Stimulated activated CD4-positive, alpha-beta T cell treated with anti-CD3 and anti-CD28 coated beads, Interleukin-4, amount 100 ng/mL, for 48 hours (primary cell): ENCODE measurements at places on chromosomes 12 and 14.
A peak's percentile ranks its signal among the peaks of the same experiment; 100 is the strongest.

DNA sequence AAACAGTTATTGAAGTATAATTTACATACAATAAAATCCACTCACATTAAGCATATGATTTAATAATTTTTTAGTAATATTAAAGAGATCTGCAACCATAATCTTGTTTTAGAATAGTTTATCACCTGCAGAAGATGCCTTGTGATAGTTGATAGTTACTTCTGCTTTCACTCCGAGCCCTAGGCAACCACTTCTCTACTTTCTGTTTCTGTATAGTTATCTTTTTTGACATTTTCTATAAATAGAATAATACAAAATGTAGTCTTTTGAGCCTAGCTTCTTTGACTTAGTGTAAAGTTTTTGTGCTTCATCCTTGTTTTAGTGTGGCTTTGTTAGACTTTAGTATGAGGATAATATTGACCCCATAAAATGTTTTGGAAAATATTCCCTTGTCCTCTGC lies 111.0 kb downstream of the MNAT1 start:
- no peak for DNase-seq

DNA sequence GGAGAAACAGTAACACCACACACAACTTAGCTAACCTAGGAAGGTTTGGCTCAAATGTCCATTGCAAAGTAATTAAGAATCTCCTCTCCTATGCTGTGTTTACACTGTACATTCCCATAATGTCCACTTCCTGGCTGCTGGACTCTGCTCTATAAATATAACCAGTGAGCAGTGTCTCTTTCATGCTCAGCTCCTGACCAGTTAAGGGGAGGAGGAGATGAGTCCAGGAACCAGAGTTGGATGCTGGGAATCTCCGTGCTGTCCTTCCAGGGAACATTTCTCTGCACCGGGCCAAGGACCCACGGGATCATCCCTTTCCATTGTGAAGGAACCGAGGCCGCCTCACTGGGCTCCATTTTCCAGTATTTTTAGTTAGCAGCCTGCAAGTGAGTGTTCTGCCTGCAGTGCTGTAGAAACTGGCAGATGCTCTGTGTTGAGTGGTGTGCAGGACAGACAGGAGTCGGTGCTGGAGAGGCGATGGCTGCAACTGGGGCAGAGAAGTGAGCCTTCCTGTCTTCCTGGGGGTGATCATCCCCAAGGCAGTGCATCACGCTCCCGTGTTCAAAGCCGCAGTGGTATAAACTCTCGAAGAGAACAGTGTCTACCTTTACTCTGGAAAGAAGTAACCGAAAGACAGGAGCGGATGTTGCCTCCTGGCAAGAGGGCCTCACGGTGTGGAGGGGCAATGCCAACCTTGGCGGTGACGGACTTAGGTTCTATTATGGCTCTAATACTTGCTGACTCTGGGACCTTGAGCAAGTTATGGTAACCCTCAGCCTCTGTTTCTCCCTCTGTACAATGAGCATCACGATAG lies 195.5 kb downstream of the CACNA1C start:
- no peak for DNase-seq

GRCh38 chr14:56063131-56063530 lies 55.1 kb upstream of the PELI2 start:
- no peak for DNase-seq

DNA sequence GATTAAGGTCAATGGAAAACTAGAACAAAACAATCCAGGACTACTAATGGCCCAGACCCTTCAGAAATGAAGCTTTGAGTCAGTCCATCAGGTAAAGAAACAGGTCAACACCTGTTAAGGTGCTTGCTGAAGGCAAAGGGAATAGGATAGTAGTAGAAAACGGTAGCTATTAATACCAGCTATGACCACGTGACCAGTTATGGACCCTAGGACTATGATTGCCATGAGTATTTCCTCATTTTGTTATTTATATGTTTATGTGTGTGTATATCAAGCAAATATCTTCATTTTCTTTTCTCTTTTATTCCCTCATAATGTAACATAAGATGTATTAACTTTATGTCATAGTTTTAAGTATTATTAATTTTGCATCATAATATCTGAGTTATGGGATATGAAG lies 25.6 kb downstream of the FKBP11 start:
- DNase-seq, result no peak

GRCh38 chr12:57385586-57385985 lies 45.3 kb downstream of the R3HDM2 start:
- no peak for DNase-seq

GRCh38 chr12:6093764-6094163 lies 30.7 kb downstream of the VWF start:
- no peak for DNase-seq

- peak; percentile 26 for DNase-seq
These were observed 10.7 kb upstream of the FKBP4 start for GRCh38 chr12:2783936-2784600.

DNA sequence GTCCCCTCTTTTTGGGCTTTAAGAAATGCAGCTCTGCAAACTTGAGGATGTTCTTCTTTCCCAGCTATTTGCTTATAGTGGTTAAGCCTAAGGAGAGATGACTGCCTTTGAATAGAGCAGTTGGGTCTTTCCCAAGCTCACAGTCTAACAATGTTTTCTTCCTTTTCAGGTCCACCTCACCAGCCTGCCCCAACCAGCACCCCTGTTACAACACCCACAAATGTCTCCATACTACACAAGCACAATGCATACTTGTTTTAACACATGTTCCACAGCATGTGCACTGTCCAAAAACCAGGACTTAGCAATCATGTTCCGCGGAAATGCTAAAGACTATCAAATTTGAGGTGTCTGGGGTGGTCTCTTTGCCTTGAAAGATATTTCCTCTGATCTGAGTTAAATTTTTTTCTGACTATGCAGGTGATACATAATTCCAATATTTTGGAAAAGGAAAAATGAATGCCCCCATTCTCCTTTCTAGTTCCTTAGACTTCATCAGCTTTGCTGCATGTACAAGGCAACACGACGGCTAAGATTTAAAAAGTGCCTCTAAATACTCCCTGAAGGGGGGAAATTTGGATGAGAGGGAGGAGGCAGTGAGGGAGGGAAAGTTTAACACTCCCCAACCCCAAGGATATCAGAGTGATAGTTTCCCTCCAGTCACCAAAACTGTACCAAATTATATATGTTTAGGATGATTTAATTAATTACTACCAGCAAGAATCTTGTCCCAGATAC lies 6.6 kb upstream of the HOXC13 start:
- DNase-seq, result no peak

- DNase-seq, result no peak
These were observed 916.8 kb downstream of the GALC start for GRCh38 chr14:87076146-87076545.

DNA sequence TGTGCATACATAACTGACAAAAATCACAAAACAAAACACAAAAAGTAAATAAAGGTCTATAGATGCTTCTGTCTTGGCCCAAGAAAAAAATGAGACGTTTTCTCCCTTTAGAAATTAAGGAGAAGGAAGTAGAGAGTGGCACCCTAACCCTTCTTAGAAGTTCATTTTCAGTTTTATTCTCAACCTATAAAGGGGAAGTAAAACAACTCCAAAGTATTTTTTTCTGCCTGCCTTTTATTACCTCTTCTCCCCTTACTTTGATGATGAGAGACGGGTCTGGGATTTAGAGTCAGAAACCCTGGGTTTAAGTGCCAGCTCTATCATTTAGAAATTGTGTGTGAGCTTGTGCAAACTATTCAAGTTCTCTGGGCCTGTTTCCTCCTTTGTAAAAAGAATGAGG lies 2.8 kb downstream of the PRIM1 start:
- no peak for DNase-seq

GRCh38 chr14:22465201-22465840 lies 123.7 kb downstream of the DAD1 start:
- DNase-seq, result no peak

GRCh38 chr12:31321186-31321896 lies 4.6 kb downstream of the SINHCAF start:
- DNase-seq, result no peak

DNA sequence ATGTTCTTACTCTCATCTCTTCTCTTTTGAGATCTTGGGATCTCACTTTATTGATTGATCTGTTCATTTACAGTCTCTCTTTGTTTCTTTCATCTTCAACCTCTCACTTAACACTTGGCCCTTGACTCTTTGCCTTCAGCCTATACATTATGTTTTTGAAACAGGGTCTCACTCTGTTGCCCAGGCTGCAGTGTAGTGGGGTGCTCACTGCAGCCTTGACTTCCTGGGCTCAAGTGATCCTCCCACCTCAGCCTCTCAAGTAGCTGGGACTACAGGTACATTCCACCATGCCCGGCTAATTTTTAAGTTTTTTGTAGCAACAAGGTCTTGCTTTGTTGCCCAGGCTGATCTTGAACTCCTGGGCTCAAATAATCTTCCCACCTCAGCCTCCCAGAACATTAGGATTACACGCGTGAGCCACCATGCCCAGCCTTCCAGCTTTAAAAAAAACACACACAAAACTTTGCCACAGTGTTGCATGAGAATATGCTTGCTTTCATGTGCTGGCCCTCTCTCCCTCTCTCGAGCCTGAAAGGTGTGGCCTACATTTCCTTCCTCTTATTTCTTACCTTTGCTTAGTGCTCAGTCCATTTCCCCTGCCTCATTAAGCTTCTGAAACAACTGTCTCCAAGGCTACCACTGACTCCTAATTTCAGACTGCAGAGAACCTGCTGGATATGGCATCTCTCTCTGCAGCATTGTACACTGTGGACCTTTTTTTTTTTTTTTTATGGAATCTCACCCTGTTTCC lies 9.9 kb downstream of the DIP2B start:
- DNase-seq, result no peak

- no peak for DNase-seq
These were observed 270.8 kb upstream of the BTG1 start for GRCh38 chr12:92416385-92416812.

DNA sequence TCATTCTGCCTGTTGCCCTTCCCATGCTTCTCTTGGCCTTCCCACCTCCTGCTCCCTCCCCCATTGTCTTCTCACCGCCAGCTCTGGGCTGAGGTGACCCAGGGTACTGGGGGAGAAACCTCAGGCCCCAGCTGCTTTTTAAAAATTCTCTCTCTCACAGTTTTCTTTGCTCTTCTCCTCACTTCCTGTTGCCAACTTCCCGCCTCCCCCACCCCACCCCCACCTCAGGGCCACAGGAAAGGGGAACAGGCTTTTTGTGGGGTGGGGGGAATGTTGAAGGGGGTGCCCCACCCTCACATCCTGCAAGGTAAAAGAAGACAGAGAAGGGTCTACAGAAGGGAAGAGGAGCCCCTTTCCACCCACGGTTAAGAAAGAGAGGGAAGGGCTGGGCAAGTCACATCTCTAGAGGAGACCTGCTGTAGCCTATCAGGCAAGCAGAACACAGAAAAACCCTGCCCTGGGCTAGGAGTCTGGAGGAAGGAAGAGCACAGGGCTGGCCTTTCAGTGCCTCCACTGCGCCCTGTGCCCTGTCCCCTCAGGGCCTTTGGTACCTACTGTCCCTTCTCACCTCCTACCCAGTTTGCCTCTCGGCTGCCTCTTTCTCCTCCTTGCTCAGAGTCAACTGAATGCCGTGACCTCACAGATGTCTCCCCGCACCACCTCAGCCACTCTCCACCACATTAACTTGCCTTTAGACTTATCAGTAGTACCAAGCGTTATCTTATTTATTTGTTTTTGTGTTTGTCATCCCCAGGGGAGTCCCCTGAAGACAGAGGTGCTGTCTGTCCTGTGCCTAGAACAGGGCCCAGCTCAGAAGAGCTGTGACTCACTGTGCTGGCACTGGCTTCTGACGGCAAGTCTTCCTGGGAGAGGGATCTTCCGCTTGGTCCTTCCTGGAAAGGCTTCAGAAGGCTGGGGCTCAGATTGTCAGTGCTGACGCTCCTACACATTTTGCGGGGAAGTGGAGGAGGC lies 1.7 kb downstream of the ARHGAP9 start:
- DNase-seq, result no peak

DNA sequence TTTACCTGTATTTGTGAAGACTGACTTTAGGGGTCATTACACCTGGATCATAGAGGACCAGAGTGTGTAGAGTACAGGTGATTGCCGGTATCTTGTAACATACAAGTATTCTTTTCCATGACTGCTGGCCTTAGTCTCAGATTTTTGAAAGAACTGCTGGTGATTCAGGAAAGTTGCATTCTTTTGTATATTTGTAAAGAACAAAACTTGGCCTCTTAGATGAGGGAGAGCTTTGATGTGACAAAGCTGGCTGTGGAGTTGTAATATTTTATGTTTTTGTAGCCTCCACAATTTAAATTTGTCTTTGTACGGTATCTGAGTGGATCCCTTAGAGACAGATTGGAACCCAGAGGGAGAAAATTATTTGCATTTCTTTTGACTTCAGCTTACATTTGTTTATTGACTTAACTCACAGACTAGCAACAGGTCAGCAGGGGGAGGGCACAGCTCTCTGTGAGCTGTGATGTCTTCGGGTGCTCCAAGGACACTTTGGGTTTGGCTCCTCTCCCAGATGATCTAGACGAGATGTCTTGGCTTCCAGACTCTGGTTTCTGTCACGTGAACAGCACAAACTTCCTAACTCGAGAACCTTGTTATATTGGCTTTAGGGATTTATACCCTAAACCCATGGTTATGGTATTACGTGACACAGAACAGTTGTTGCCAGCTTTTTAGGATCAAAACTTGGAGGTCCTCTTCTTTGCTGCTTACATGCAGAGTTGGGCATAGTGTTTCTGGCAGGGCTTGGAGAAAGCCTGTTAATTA lies 65.9 kb downstream of the DAAM1 start:
- no peak for DNase-seq

DNA sequence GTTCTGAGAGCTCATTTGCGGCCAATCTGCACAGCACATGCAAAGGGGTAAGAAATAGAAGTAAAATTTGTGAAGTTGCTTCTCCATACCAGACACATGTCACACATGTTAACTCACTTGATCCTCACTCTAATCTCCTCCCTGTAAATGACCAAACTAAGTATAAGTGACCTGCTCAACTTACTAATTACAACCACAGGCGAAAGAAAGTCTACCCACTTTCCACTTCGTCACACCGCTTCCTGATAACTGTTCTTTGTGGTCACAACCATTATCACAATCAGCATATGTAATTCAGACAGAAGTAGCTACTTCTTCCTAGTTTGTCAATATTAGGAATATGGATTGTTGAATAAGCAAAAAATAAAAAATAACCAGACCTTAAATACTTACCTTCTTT lies 293.7 kb upstream of the CLEC14A start:
- no peak for DNase-seq

DNA sequence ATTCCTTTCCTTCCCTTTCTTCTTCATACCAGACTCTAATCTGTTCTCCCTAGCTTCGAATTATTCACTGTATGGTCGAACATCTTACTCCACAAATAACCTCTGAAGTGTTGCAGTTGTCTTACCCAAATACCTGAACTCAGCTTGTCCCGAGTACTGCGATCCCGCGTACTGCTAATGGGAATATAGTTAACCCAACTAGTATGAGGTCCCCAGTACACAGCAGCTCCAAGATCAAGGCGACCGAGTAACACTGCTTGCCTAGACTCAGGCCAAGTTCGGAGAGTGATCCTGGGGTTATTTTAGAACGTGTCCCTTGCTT lies 462 bp upstream of the ETNK1 start:
- DNase-seq, result no peak

DNA sequence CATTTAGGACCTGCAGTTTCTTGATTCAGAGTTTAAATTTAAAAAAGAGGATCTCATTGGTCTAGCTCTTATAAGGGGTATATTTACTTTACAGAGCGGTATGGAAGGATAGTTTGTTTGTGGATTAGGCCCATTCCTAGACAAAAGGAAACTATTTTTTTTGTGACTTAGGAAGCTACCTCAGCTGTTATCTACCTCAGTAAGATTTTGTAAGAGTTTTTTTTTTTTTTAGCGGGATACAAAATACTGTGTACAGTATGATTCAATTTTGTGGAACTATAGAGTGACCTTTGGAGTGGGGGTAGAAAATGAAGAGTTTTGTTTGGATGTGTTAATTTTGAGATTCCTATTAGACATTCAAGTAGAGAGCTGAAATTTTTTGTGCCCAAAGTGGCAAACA lies 104.6 kb upstream of the ATF1 start:
- no peak for DNase-seq
